ENCODE measurements at places on chromosomes 4 and X. TPM values are rescaled to one million over a fixed set of nuclear protein-coding genes. Genes with fewer than 3 reads are reported as not detected.

Gene GLRA2
- total RNA-seq: not detected

- H3K36me3 ChIP-seq: no peaks in the 10 kb centered on the region
- H3K27ac ChIP-seq: no peak overlapping the region
- H3K27me3 ChIP-seq: no peaks in the 10 kb centered on the region
These were observed 431.8 kb upstream of the HTR2C start for GRCh38 chrX:114152130-114152529.

DNA sequence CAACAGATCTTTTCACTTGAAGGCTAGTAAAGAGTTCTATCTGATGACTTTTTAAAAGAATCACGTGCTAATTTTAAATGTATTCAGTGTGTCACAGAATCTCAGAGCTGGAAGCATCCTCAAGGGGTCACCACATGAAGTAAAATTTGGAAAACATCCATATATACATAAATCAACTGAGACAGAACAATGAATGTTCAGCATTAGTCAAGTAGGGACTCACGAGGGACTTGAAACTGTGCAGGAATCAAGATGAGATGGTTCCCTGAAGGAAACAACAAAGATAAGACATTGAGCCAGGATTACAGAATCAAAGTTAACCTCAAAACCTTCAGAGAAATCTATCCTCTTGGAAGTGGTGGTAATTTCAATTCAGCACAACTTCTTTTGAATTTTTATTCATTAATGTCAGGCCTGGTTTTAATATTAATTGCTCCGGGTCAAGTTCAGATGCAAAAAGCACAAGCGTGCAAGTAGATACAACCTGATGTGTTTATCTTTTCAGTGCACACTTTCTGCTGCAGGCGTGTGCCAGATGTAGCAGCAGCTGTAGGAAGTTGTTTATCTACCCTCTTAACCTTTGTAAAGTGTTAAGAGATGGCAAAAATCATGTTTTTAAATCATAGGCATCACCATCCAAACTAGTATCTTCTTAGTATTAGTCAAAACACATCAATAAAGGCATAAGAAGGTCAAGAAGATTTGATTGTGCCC is 87.7 kb upstream of the SRD5A3 start:
- H3K36me3 ChIP-seq: no peaks in the 10 kb centered on the region
- no peak overlapping the region for H3K4me3 ChIP-seq
- no peaks in the 10 kb centered on the region for H3K27me3 ChIP-seq
- DNase-seq: no peak

GRCh38 chr4:9920029-9920428 is 101.3 kb downstream of the SLC2A9 start:
- no peaks in the 10 kb centered on the region for H3K4me1 ChIP-seq
- no peak for DNase-seq
- no peak overlapping the region for H3K4me3 ChIP-seq
- H3K27ac ChIP-seq: no peak overlapping the region
- no peaks in the 10 kb centered on the region for H3K36me3 ChIP-seq

DNA sequence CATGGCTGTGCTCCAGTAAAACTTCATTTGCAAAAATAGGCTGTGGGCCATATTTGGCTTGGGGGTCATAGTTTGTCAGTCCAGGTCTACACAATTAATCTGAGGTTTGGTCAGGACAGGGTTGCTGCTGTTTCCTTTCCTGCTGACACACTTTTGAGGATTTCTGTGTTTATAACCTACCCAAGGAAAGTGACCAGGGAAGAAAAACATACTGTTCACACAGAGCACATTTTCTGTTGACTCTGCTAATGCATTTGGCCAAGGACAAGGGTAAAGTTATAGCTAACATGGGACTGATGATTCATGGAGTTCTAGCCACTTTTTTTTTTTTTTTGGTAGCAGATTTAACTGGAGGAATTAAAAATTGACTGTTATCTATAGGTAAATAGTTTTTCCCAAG is 43.9 kb upstream of the GEMIN8 start:
- no peaks in the 10 kb centered on the region for H3K4me1 ChIP-seq
- no peak overlapping the region for H3K27ac ChIP-seq
- H3K27me3 ChIP-seq: no peaks in the 10 kb centered on the region
- no peak overlapping the region for H3K4me3 ChIP-seq
- no peaks in the 10 kb centered on the region for H3K36me3 ChIP-seq
- DNase-seq: no peak

Gene RASL11B
- total RNA-seq: 3.1 TPM

DNA sequence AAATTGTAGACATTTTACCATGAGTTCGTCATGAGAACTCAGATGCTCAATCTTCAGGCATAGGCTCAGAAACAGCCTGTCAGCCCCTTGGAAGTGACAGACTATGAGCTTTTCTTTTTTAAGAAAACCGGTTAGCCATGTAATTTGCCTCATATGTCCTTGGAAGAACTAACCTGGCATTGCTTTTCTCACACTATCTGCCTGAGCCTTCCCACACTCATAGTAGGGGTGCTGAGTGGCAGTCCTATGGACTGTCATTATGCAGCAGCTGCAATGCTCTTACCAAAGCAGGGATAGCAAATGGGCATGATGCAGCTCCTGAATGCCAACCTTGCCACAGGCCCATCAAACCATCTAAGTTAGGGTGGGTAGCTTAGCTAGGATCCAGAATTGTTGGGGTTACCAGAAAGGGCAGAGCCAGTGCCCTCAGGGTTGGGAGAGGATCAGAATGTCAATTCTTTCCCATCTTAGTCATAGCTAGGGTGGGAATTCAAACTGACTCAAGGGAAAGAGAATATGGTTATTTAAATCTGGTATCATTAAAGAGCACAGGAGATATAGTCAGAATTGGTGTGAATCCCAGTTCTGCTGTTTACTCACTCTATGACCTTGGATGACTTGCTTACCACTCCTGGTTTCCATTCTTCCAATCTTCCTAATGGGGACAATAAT is 230.6 kb upstream of the CPEB2 start:
- no peaks in the 10 kb centered on the region for H3K4me1 ChIP-seq
- DNase-seq: no peak
- no peaks in the 10 kb centered on the region for H3K27me3 ChIP-seq

Gene CENPVL2
- not detected for total RNA-seq

- H3K27ac ChIP-seq: no peak overlapping the region
- H3K36me3 ChIP-seq: no peaks in the 10 kb centered on the region
- no peak overlapping the region for H3K4me3 ChIP-seq
- no peaks in the 10 kb centered on the region for H3K27me3 ChIP-seq
- DNase-seq: no peak
- H3K4me1 ChIP-seq: no peaks in the 10 kb centered on the region
These were observed 901.0 kb downstream of the FAT4 start for GRCh38 chr4:126215759-126216158.

DNA sequence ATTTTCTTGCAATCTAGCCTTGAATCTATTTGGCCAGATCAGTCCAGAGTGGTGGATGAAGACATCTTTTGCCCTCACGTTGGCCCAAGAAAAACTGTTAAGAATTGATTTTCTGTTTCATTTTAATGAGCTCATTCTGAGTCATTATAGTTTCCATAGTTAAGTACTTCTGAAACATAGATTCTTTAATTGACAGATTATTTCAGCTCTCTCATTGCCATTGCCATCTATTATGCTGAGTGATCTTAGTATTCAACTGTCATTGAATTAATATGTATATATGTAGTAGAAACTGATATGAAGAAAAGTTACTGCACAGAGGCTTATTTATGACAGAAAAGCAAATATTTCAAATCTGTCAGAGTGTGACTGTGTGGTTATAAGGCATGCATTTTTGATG is 45.5 kb upstream of the PPP1R2C start:
- no peaks in the 10 kb centered on the region for H3K27me3 ChIP-seq
- no peak overlapping the region for H3K27ac ChIP-seq
- no peak overlapping the region for H3K4me3 ChIP-seq
- H3K4me1 ChIP-seq: no peaks in the 10 kb centered on the region
- H3K36me3 ChIP-seq: no peaks in the 10 kb centered on the region

Gene KCND1
- 0.66 TPM for total RNA-seq

Gene TRAPPC11
- 86.8 TPM for total RNA-seq
